ENCODE measurements at places on chromosomes 6 and 20.

GRCh38 chr6:50962213-50962759 lies 143.6 kb downstream of the TFAP2B start:
- DNase-seq, result no peak

DNA sequence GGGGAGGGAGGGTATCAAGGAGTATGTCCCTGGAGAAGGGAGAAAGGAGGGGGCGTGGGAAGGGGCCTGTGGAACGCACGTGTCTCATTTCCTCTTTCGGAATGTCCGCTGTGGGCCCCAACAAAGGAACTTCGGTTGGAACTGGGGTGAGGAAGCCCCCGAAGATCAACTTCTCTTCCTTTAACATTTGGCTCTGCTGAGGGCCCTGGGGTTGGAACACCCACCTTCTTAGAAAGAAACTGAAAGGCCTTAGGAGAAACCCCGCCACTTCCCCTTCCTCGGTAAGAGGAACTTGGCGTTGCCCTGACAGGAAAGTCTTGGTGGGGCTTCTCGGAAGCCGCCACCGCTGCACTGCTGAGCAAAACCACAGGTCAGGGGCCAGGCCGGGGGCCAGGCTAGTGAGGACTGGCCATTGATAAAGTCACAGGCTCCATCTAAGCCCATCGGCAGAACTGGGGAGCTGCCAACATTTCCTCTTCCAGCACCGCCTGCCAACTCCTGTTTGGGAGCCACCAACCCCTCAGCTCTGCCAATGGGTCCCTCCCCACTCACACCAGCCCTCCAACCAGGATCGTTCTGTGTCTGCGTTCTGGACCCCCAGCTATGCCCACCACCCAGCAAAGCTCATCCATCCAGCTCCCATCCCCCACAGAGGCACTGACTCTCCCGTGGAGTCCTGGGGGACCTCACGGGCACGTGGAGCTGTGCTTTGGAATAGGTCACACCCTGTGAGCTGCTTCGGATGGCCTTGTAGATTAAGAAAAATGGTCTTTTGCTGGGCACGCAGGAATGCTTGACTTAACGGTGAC lies 44.8 kb downstream of the FGD2 start:
- peak; percentile 54 for DNase-seq

DNA sequence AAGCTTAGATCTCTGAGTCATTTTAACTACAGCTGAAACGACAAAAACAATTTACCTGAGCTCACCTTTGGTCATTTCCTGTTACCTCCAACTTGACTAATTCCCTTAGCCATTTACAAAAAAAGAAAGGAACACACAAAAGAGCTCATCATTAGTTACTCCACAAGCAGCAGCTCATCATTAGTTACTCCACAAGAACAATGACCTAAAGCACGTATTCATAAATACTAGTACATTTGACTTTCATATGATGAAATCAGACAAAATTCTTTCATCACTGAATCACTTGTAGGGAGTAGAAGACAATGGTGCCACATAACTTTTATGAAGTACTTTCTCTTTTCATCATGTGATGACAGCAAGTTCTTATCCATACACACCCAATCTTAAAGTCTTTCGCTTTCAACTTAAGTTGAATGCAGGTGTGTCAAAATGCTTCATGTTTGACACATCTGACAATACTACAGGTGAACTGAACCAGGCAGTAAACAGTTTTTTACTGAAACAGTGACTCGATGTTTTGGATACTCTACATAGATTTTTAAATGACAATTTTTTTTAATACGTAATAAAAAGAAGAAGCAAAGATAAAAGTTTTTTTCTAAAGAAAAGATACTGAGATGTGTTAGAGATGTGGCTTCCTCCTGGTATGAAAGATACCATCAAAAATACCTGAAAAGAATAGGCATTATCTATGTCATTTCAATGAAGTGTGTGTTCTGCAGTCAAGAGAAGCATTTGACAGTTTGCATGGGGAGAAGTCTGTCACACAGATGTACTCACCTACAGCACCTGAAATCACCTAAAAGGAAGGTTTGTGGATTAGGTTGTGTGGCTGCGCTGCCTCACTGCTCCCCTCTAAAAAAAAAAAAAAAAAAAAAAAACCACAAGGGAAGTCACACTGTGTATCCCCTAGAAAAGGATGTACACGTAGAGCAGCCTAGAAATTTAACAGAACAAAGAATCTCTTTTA lies 109.1 kb downstream of the PRDM1 start:
- DNase-seq, result no peak

DNA sequence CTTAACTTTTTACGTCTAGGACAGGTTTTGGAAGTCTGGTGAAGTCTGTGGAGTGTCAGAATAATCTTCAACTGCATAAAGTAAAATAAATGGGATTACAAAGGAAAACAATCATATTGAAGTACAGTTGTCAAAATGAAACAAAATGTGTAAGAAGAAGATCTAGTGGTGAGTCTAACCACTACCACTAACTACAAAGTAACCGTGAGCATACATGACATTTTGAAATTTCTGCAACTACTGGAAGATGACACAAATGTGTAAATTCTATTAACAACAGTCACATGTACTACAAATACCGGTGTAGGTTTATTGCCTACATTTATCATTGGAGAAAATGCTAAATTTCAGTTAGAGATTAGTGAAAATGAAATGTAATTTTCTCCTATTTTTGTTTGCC lies 29.7 kb downstream of the VPS52 start:
- no peak for DNase-seq

GRCh38 chr6:24879351-24879750 lies 56.4 kb downstream of the RIPOR2 start:
- no peak for DNase-seq

GRCh38 chr6:7589221-7589620 lies 777 bp upstream of the SNRNP48 start:
- no peak for DNase-seq

DNA sequence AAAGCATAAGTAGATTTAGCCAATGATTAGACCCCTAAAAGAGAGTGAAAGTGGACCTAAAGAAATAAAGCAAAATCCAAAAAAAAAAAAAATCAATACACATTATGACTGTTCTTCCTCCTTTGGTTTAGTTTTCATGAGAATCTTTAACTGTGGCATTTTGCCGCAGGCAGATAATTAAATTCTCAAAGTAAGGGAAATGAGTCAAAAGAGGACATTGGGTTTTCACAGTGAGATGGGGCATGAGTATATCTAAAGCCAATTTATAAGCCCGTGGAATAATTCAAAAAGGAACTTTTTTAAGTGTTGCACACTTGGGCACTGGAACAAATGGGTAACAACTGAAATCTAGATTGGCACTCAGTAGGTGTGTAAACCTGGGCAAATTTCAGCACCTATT lies 230.3 kb downstream of the PKHD1 start:
- DNase-seq, result no peak

- DNase-seq, result no peak
Observed at GRCh38 chr6:92684386-92684785, 735.0 kb downstream of the EPHA7 start.

DNA sequence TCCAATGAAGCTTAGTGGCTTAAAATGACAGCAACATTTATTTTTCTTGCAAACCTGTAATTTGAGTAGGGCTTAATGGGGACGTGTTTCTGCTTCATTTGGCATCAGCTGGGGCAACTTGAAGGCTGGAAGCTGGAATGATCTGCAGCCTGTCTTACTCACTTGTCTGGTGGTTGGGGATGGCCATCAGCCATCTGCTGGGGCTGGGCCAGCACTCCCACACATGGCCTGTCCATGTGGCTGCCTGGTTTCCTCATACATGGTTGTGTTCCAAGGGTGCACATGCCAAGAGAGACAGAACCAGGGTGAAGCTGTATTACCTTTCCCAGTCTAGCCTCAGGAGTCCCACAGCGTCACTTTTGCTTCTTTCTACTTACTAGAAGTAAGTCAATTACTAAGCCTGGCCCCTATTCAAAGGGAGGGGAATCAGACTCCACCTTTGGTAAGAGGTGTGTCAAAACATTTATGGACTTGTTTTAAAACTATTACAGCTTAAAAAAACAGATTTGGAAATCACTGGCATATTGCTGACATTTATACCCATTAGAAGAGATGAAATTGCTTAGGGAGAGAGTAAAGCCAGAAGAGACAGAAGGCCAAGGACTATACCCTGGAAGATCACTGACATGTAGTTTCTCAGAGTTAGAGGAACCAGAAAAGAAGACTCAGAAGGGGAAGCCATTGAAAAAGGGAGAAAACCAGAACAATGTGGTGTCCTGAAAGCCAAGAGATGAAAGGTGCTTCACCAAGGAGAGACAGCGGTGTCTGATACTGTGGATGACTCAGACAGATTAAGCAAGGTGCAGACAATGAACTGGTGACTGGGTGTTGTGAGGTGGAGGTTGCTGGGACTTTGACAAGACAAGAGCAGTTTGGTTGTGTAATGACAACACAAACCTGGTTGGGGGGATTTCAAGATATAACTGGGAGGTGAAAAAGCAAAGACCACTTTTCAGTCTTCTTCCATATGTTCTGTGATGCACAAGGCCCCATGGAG lies 345.2 kb downstream of the GJA1 start:
- no peak for DNase-seq

GRCh38 chr6:53730767-53731166 lies 64.0 kb upstream of the LRRC1 start:
- no peak for DNase-seq

- no peak for DNase-seq
Observed at GRCh38 chr6:154937306-154938220, 57.6 kb upstream of the TIAM2 start.

- no peak for DNase-seq
Observed at GRCh38 chr6:39182604-39183003, 46.7 kb downstream of the KCNK5 start.

DNA sequence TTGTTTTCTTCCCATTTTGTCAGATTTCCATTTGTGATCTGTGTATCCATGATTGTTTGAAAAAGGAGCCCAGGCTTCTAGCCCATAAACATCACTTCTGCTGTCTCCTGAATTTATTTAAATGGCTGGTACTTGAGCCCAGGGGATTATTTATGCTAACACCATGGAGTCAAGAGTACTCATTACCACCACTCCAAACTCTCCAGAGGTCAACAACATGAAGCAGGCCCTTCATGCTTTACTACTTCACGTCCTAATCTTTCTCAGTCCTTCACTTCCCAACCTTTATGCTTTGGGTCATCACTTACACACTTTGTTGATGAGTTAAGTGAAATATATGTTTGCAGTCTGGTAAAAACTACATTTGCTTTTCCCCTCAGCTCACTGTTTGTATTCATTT lies 247.8 kb downstream of the BMP2 start:
- no peak for DNase-seq

DNA sequence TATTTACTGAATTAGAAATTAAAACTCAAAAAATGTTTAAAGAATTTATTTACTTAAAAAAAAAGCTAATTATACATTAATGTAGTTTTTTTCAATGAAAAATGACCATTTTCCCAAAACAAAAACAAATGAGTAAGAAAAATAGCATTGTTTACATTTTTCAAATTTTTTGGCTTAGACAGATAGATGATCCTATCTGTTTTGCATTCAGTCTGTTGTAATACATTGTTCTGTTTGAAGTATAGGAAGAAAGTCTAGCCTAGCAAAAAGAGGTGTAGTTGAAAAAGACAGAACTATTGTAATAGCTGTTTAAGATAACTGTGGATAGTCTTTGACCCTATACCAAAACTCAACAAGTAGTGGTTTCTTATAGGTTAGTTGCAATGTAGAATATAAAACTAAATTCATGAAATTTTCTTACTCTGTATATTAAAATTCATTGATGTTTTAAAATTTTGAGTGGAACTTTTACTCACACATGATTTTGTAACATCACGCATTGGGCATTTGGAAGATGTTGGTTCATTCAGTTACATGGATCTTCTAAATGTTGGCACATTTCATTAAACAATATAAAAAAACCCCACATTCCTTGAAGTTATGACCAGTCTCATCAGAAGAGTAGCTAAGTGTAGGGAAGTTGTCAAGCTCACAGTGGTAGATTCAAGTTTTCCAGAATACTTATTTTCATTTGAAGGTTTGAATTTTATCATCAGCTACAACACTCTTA lies 62.0 kb downstream of the KCNS1 start:
- no peak for DNase-seq

- no peak for DNase-seq
Observed at GRCh38 chr20:23702021-23702420, 13.2 kb upstream of the CST4 start.

- DNase-seq, result no peak
Observed at GRCh38 chr6:125174626-125175025, 21.1 kb downstream of the TPD52L1 start.

- no peak for DNase-seq
Observed at GRCh38 chr20:46144432-46145025, 26.4 kb downstream of the CD40 start.

DNA sequence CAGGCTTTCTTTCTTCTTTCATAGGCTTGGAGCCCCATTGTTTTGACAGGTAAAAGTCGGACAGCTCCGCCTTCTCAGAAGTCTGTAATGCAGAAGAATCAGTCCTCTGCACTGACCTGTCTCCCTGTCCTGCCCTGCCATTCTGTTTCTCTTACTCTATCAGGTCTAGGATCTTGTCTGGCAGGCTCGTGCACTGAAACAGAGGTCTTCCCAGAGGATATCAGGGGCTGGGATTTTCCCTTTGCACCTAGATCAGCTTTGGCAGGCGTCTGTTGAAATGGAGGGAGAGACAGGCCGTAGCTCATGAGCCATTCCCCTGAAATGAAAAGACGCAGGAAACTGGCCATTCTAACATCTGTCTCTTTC lies 25.0 kb downstream of the KIF3B start:
- DNase-seq, result no peak

DNA sequence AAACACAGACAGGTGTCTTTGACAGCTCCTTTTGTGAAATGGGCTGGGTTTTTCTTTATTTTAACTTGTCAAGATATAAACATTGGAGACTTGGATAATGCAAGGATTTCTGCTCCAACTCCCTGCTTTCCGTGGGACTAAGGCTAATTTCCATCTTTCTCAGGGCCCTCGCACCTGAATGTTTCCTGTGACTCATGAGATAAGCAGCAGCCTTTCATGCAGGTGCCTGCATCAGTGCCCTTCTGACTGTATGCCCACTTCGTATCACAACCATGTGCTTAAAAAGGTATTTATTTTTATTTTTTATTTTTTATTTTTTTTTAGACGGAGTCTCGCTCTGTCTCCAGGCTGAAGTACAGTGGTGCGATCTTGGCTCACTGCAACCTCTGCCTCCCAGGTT lies 736.1 kb downstream of the DOK5 start:
- no peak for DNase-seq

Data from activated T-cell treated with anti-CD3 and anti-CD28 coated beads for 48 hours (primary cell).